ENCODE measurements at places on chromosomes 11 and 22.

DNA sequence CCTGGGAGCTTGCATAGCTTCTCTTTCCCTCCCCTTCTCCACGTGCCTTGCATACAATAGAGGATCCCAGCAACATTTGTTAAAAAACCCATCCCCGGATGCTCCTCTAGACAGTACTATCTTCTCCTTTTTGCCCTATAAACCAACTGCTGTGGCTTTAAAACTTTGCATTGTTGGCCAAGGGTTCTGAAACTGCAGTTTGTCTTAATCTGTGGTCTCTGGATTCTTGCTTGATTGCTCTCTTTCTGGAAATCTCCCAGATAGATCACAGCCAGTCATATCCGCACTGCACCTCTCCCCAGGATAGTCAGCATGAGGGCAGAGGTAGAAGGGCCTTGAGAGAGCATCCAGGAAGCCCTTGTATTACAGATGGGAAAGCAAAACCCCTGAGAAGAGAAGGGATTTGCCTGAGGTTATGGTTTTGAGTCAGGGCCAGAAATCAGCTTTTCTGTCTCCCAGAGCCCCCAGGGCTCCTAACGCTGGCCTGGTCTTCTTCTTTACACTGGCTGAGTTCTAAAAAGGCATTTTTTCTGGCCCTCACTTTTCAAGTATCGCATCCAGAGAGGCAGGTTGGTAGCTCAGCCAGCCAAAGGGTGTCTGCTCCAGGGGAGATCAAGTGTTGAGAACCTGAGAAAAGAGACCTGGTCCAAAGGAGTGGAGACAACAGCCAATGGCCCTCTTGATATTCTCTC, 70.6 kb downstream of the ADM start:
- no peak for DNase-seq

DNA sequence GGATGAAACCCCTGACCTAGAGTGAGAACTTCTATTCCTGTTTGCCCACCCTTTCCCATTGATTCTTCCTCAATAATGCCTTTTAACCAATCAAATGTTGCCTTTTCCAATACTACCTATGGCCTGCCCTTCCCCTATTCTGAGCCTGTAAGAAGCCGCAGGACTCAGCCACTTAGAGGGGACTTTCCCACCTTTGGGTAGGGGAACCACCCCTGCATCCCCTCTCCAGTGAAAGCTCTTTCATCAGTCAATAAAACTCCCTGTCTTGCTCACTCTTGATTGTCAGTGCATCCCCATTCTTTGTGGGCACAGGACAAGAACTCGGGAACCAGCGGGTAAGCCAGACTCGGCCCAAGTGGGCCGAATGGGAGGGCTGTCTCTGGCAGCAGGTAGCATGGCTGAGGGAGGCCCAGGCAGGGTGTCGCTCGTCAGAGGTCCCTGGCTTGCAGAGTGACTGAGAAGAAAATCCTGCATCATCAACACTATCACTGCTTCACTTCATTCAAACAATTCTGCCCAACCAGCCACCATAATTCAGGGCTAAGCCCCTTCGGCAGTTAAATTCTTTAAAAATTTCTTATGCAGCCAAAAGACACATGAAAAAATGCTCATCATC, 30.4 kb downstream of the LDHAL6A start:
- no peak for DNase-seq

- DNase-seq, result no peak
Observed at GRCh38 chr11:39690856-39691255, 1768.6 kb downstream of the LRRC4C start.

GRCh38 chr11:116515664-116516184, 257.1 kb downstream of the BUD13 start:
- DNase-seq, result no peak

DNA sequence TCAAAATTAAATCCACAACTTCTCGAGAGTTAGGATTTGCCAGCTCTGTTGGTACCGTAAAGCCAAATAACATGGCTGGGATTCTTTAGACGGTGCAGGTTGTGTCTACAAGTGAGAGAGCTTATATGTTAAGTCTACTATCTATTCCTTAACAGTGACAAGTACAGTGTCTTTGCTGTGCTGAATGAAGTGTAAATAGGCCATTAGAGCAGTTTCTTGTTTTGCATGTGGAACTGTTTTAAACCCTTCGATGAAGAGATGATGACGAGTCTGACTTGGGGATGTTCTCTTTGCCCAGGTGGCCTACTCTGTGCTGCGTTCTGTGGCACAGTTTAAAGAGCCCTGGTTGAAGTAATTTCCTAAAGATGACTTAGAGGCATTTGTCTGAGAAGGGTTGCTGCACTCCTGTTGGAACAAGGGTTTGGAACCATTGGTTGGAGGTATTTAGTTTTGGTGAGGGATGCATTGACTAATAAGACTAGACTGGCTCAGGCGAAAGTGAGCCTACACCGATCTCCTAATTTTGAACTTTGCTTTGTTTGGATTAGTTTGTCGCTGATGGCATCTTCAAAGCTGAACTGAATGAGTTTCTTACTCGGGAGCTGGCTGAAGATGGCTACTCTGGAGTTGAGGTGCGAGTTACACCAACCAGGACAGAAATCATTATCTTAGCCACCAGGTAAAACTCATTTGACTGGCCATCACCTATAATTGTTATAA, 988 bp downstream of the RPS3 start:
- DNase-seq, result peak; percentile 48

Measured in activated T-cell treated with anti-CD3 and anti-CD28 coated beads, Interleukin-2, amount 50 U/mL, for 48 hours (primary cell).